Left ventricle myocardium inferior (tissue), 1 donor: ENCODE measurements at places on chromosomes 7 and 10. TPM values are rescaled to one million over a fixed set of nuclear protein-coding genes. Genes with fewer than 3 reads are reported as not detected.

GRCh38 chr7:95780665-95781064, 8.3 kb downstream of the DYNC1I1 start:
- H3K36me3 ChIP-seq: no peaks in the 10 kb centered on the region
- H3K27ac ChIP-seq: no peak overlapping the region
- no peak overlapping the region for H3K4me3 ChIP-seq
- no peak for DNase-seq
- peaks cover 15% of the 10 kb centered on the region for H3K4me1 ChIP-seq

DNA sequence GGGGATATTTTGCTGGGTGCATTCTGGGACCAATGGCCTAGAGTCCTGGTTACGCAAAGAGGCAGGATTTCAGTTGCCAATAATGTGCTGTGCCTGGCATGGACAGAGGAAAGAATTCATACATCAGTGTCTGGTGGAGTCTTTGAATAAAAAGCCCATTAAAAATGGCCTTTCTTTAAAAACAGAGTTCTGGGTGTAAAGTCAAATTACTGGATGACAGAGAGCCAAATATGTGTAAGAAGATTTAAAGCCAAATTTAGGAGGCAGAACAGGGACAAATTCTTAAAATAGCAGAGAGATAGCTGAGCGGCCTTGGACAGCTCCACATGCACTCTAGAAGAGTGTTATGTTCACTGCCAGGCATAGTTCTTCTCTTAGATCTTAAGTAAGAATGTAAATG, 60.8 kb upstream of the MEOX2 start:
- no peak overlapping the region for H3K4me3 ChIP-seq
- peaks cover 38% of the 10 kb centered on the region for H3K4me1 ChIP-seq
- peak overlapping the region; percentile 70 for H3K27ac ChIP-seq
- H3K36me3 ChIP-seq: no peaks in the 10 kb centered on the region

DNA sequence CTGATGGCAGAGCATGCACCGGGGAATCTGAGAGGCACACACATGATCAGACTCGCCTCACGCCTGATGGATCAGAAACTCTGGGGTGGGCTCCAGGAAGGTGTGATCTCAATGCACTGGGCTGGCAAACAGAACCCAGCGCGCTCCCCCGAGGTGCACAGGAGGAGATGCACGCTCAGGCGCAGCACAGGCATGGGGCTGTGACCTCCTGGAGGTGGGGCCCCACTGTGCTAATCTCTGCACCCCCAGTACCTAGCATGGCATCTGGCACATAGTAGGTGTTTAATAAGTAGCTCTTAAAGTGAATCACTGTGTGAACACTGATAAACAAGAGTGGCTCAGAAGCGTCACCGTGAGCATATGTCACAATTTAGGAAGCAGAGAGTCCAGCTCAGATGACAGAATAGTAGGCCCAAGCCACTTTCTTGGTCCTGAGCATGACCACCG, 57.9 kb downstream of the PROSER2 start:
- no peak for DNase-seq
- no peak overlapping the region for H3K4me3 ChIP-seq
- no peaks in the 10 kb centered on the region for H3K27me3 ChIP-seq
- no peak overlapping the region for H3K27ac ChIP-seq
- H3K36me3 ChIP-seq: no peaks in the 10 kb centered on the region

- no peaks in the 10 kb centered on the region for H3K36me3 ChIP-seq
- no peaks in the 10 kb centered on the region for H3K27me3 ChIP-seq
- no peak overlapping the region for H3K27ac ChIP-seq
- no peak for DNase-seq
- peaks cover 5% of the 10 kb centered on the region for H3K4me1 ChIP-seq
Measured at GRCh38 chr10:124470544-124471434, 9.2 kb downstream of the LHPP start.

DNA sequence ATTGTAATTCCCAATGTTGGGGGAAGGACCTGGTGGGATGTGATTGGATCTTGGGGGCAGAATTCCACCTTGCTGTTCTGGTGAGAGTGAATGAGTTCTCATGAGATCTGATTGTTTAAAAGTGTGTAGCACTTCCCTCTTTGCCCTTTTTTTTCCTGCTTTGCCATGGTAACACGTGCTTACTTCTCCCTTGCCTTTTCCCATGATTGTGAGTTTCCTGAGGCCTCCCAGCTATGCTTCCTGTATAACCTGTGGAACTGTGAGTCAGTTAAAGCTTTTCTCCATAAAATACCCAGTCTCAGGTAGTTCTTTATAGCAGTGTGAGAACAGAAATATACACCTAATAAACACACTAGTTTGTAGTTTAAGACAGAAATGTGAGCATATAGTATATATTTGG, 166.8 kb upstream of the MAGI2 start:
- no peak overlapping the region for H3K4me3 ChIP-seq
- DNase-seq: no peak
- H3K36me3 ChIP-seq: no peaks in the 10 kb centered on the region
- H3K27ac ChIP-seq: no peak overlapping the region

H2BK1 gene
- total RNA-seq: not detected

GRCh38 chr10:45373576-45374349, at the start of gene ALOX5:
TSS of gene ALOX5 (plus strand) at chr10:45374216. CDS start at chr10:45374280, 64 bp downstream.
- peaks cover 72% of the 10 kb centered on the region for H3K27me3 ChIP-seq
- peaks cover 21% of the 10 kb centered on the region for H3K4me1 ChIP-seq
- peak; percentile 76 for DNase-seq
- peak within 1 kb of the TSS; percentile 63 for H3K4me3 ChIP-seq
- H3K36me3 ChIP-seq: no peaks in the 10 kb centered on the region
- H3K27ac ChIP-seq: no peak within 1 kb of the TSS

DNA sequence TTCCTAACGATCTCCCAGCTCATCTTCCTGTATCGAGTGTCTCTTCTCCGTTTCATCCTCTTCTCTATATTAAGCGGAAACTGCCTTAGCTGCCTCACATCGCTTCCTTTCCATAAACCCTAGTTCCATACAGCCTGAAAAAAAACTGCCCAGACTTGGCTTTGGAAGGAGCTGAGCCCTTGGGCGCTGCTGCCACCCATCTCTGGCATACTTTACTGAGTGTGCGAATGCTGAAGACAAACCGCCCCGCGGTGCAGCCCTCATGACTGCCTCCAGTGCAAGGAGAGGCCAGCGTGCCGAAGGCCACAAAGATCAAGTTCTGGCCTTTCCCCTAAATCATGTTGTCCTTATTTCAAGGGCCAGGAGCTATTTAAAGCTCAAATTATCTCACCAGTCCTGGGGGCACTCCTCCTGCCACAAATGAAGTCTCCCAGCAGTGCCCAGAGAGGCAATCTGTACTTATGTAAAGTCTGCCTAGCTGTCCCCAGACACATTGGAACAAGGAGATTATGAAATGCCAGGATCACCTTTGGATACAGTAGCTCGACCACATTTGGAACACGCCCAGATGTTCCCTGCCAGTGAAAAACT, 25.2 kb downstream of the YWHAG start:
- H3K27me3 ChIP-seq: no peaks in the 10 kb centered on the region
- H3K27ac ChIP-seq: peak overlapping the region; percentile 90
- H3K36me3 ChIP-seq: peaks cover 16% of the 10 kb centered on the region
- peak overlapping the region; percentile 34 for H3K4me3 ChIP-seq

ETV1 gene
- 59.7 TPM for total RNA-seq

GHRHR gene
- total RNA-seq: not detected

ABCB4 gene
- total RNA-seq: 4.2 TPM

NPTX2 gene
- total RNA-seq: 2.3 TPM

DNA sequence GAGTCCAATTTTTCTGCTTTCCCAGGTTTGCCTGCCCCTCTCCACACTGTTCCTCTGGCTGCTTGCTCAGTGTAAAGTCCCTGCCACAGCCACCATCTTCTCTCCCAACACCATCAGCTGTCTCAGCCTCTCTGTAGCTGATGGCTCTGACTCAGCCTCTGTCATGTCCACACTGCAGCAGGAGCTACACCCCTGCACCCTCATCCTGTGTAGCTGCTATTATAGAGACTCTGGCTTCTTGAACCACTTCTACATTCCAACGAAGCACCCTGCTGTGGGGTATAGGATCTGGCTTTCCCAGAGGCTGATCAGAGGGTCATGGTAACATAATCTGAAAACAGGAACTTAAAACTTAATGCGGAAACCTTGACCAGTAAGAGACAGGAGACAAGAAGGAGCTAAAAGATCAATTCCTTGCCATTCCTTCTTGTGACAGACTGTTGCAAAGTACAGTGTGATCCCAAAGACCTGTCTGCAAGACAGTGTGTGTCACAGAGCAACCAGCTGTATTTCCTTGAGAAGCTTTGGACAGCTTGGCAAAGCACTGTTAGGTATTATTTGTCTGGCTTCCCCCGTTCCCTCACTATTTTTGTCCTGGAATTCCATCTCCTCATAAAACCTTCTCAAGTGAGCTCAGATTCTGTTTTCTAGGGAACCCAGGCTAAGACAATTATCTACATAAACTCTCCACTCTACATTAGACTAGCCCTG, 42.3 kb downstream of the NRCAM start:
- no peak overlapping the region for H3K4me3 ChIP-seq
- DNase-seq: no peak
- H3K4me1 ChIP-seq: no peaks in the 10 kb centered on the region
- peaks cover 37% of the 10 kb centered on the region for H3K27me3 ChIP-seq

NT5C2 gene
- total RNA-seq: 55.0 TPM

DNA sequence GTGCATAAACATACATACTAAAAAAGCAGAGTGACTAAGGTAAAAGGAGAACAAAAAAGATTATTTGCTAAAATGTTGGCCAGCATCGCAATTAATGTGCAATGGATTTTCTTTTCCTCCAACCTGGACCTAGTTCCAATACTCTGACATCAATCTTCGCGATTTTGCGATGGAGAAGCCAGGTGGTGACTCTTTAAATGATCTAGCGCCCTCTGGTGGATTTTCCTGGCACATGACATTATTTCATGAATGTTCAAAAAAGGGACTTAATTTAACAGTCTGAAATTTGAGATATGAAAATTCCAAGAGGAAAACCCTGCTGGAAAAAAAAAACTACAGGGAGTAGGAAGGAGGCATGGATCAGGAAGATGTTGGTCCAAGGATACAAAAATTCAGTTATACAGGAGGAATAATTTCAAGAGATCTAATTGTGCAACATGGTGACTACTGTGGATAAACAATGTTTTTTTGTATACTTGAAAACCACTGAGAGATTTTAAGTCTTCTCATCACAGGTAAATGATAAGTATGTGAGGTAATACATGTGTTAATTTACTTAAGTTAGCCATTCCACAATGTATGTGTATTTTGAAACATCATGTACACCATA, 4.3 kb upstream of the KCNMA1 start:
- no peak overlapping the region for H3K4me3 ChIP-seq
- no peak for DNase-seq
- no peaks in the 10 kb centered on the region for H3K36me3 ChIP-seq
- H3K27me3 ChIP-seq: peaks cover 85% of the 10 kb centered on the region
- H3K27ac ChIP-seq: no peak overlapping the region
- peaks cover 7% of the 10 kb centered on the region for H3K4me1 ChIP-seq

DNA sequence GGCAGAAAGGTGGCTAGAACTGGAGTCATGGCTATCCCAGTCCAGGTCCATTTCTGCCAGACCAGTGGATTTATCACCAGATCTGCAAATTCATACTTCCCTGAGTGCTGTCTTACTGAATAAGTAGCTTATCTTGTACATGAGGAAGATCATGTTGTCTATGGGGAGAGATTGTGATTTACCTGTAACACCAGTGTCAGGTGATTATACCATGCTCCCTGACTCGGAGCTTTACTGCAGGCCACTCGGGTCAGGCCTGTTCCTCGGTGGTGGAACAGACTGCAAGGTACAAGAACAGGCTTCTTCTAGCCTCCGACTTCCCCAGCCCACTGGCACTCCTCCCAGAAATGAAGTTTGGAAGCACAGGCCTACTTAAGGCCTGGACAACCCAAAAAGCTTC, 42.6 kb upstream of the DLG5 start:
- no peaks in the 10 kb centered on the region for H3K27me3 ChIP-seq
- H3K4me1 ChIP-seq: peaks cover 17% of the 10 kb centered on the region
- DNase-seq: no peak
- no peaks in the 10 kb centered on the region for H3K36me3 ChIP-seq
- no peak overlapping the region for H3K27ac ChIP-seq

SLC16A12 gene
- total RNA-seq: 2.0 TPM

GRCh38 chr7:1753564-1753867, 83.4 kb downstream of the ELFN1 start:
- no peak overlapping the region for H3K4me3 ChIP-seq
- no peak for DNase-seq
- peaks cover 22% of the 10 kb centered on the region for H3K4me1 ChIP-seq
- no peak overlapping the region for H3K27ac ChIP-seq
- H3K36me3 ChIP-seq: no peaks in the 10 kb centered on the region

LBX1 gene
- not detected for total RNA-seq

GRCh38 chr10:10977226-10977956, 40.3 kb upstream of the CELF2 start:
- no peak for DNase-seq
- H3K4me1 ChIP-seq: peaks cover 17% of the 10 kb centered on the region
- H3K27me3 ChIP-seq: no peaks in the 10 kb centered on the region
- H3K4me3 ChIP-seq: no peak overlapping the region

DNA sequence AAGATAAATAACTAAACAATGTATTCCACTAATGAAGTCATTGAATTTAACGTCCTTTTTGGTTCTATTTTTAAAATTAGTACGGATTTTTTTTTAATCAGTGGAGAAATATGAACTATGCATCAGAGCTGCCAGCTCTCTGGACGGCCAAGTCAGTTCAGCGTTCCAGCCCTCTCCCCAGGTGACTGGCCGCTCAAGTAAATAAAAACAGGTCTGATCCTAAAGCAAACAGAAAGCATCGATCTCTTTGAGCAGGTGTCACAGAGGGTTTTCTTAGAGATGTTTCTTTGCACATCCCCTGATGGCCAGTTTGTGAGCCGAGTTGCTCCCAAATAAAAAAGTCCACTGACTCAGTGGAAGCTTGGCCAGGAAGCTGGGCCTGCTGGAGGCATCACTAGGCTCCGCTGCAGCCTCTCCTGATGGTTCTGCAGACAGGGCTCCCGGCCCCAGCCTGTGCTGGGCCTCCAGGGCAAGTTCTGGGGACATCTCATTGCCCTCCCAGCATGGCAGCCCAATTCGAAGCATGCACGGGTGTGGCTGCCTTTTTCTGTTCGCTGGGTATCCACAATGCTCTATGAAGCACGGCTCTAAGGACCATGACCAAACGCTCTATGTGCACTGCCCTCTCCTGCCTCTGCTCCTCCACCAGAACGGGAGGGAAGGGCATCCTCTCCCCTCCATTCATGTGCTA, 74.7 kb upstream of the PPP2R2D start:
- no peaks in the 10 kb centered on the region for H3K36me3 ChIP-seq
- DNase-seq: no peak
- peaks cover 70% of the 10 kb centered on the region for H3K27me3 ChIP-seq
- no peak overlapping the region for H3K27ac ChIP-seq

- H3K36me3 ChIP-seq: no peaks in the 10 kb centered on the region
- DNase-seq: no peak
- H3K4me1 ChIP-seq: no peaks in the 10 kb centered on the region
- peaks cover 27% of the 10 kb centered on the region for H3K27me3 ChIP-seq
- no peak overlapping the region for H3K27ac ChIP-seq
Measured at GRCh38 chr7:75813084-75813483, 522 bp downstream of the CCL24 start.

- H3K36me3 ChIP-seq: peaks cover 7% of the 10 kb centered on the region
- no peaks in the 10 kb centered on the region for H3K27me3 ChIP-seq
- no peak for DNase-seq
- H3K4me3 ChIP-seq: no peak overlapping the region
- H3K4me1 ChIP-seq: peaks cover 69% of the 10 kb centered on the region
Measured at GRCh38 chr10:24262929-24263590, 54.1 kb downstream of the KIAA1217 start.

ANKRD61 gene
- total RNA-seq: not detected

GOLGA7B gene
- 0.60 TPM for total RNA-seq
